ENCODE measurements at places on chromosomes 4 and X. TPM values are rescaled to one million over a fixed set of nuclear protein-coding genes. Genes with fewer than 3 reads are reported as not detected.

Gene BMP3
- total RNA-seq: not detected

Gene MTNR1A
- total RNA-seq: not detected

Gene MYL5
- 22.4 TPM for total RNA-seq

Gene TCP11X2
- total RNA-seq: not detected

Gene SPP1
- total RNA-seq: 5.4 TPM

Gene FANCB
- total RNA-seq: 13.0 TPM

Gene DUSP9
- not detected for total RNA-seq

Gene TEX13C
- total RNA-seq: not detected

Gene KCND1
- total RNA-seq: 4.0 TPM

Gene TKTL2
- total RNA-seq: not detected

Gene TRPC3
- total RNA-seq: 0.64 TPM

Gene SLC6A14
- not detected for total RNA-seq

Gene CTAG1A
- not detected for total RNA-seq

Gene POU3F4
- total RNA-seq: not detected

Gene PNMA5
- 0.09 TPM for total RNA-seq

Gene TBX22
- not detected for total RNA-seq

Gene FAM9B
- 0.11 TPM for total RNA-seq

Gene DIPK2B
- total RNA-seq: not detected

Gene GPC4
- total RNA-seq: not detected

Data from T-helper 2 cell treated with Interferon-gamma antibody and Interleukin-4, amounts not matched to agents 100 ng/mL and 5 ng/mL, for 36 hours (primary cell).